ENCODE measurements at places on chromosomes 4 and X.
A peak's percentile ranks its signal among the peaks of the same experiment; 100 is the strongest.

GRCh38 chr4:15395311-15395710 is 32.5 kb upstream of the C1QTNF7 start:
- DNase-seq = no peak

DNA sequence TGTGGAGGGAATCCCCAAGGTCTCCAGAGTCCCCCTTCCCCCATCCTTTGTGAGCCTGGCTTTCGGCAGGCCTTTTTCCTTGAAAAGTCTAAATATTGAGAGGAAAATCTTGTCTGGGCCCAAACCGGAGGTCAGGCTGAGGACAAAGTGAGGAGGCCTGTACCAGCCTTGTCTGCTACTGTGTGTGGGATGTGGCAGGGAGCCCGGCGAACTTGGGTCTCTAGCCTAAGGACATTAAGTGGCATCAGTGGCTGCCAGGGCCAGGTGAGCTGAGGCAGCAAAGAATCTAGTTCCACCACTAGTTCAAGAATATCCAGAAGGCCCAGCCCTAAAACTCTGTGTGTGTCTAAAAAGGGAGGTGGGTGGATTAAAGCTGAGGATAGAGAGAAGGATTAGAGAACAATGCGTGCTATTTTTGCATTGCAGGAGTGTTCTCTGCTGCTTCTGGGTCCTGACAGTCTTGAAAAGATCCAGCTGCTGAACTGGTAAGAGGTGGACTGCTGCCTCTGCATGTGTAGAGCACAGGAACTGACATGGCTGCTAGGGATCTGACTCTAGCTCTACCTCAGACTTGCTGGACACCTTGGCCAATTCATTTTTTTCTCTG is 1.2 kb upstream of the AMER1 start:
- peak; percentile 21 for DNase-seq

DNA sequence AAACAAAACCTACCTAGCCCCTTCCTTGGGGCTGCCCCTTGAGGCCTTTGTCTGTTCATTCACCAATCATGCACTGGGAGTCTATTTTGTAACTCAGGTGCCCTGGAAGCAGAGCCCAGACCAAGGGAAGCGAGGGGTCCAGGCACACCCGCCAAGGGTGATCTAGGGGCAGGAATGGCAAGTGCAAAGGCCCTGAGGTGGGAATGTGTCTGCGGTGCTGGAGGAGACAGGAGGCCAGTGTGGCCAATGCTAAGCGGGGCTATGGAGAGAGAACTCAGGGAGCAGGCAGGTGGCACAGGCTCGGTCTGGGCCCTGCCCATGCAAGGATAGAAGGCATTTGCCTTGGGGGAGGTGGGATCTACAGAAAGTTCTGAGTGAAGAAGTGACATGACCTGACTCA is 3.5 kb upstream of the SH3BP2 start:
- no peak for DNase-seq

DNA sequence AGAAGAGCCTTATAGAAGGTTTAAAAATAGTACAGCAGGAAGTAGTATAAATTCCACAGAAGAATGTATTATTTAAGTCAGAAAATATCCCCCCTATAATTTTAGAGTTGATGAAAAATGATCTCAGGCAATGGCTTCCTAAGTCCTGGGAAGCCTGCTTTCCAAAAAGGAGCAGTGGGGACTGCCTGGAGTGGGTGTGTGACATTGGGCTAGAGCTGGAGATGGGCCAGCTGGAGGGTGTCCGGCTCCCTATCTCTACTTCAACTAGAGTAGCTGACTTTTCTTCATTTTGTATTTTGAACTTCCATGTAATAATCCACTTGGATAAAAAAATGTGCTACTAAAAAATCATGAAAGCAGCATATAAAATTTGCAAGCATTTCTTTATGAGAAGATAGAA is 253.9 kb downstream of the ANK2 start:
- no peak for DNase-seq

- DNase-seq = no peak
Measured at GRCh38 chrX:41449615-41450014, 2.5 kb downstream of the NYX start.

- peak; percentile 19 for DNase-seq
Measured at GRCh38 chr4:77052352-77052751, 23.4 kb downstream of the CCNI start.

DNA sequence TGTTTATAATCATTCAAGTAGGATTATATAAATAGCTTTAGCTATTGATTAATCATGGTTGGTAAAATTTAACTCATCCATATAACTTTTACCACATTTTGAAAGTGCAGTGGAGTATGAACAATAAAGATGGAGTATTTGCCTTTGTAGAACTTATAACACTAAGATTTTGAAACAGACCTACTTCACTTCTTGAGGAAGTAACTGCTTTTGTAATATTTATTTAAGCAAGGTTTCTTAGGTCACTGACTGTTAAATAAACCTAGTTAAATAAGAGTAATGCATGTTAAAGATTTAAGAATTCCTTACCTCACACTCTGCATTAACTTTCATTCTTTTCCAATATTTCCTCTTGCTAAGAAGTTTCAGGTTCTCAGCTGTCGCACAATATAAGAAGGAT is 242.5 kb downstream of the CFAP299 start:
- no peak for DNase-seq

DNA sequence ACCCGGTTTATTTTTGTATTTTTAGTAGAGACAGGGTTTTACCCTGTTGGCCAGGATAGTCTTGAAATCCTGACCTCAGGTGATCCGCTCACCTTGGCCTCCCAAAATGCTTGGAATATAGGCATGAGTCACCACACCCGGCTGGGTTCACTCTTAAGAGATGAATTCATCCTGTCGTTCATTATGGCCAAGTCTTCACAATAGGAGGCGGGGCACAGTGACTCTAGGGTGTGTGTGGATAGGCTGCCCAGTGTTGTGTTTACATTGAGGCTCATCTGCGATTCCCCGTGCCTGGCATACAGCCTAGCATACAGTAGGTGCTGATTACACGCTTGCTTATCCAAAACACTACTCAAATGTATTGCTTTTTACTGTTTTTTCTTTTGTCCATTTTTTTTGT is 41.3 kb upstream of the IGFBP7 start:
- no peak for DNase-seq

- no peak for DNase-seq
Measured at GRCh38 chrX:41604766-41605543, 83.8 kb upstream of the GPR34 start.

DNA sequence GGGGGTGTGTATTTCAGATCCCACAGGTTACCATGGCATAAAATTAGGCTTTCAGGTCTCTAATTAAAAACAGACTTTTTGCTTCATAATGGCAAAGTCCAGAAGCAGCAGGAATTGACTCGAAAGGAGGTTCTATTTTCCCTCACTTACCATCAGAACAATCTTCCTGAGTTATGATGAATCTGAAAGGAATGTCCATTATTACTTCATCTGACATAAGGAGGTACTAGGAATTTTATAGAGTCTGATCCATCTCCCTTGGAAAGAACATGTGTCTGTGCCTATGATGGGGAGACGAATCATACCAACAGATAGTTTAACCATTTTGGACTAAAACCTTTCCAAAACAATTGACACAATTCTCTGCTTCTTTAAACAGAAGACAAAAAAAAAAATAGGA is 206.3 kb upstream of the FGF13 start:
- no peak for DNase-seq

DNA sequence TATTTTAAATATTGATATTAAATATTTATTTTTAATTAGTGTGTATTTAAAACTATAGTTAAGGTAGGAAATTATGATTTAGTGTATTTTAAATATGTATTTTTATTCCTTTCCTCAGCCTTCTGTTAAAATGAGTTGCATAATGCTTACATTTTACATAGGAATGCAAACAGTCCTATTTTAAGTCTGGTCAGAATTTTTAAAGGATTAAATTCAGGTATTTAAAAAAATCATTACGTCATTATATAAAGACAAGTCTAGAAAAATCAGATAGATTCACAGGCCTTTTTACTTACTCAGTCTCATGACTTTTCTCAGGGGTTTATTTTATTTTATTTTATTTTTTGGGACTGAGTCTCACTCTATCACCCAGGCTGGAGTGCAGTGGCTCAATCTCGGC is 50.4 kb upstream of the RPA4 start:
- no peak for DNase-seq

- DNase-seq = no peak
Measured at GRCh38 chr4:4408576-4409335, 21.9 kb downstream of the NSG1 start.

DNA sequence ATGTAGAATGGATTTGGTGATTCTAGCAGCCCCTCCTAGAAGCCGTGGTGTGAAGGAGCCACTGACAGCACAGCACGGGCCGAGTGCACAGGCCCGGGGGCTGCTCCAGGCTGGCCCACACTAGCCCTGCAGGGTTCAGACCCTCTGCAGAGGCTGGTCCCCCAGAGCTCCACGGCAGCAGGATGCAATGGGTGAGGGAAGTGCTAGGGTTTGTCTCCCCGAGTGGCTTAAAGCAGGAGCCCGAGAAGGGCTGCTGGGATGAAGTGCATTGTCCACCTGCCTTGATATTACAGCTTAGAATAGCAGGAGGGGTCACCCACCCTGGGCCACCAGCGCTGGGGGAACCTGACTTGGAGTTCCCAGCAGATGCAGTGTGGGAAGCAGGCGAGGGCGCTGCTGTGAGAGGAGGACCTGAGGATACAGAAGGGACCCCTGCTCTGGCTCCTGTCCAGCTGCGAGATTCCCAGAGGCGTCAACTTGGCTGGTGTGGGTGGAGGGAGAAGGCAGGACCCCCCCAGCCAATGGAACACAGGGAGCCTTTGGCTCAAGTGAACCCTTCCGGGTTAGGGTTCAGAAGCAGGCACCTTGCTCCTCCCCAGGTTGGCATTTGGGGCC is 30.0 kb downstream of the WDR1 start:
- DNase-seq = no peak

- no peak for DNase-seq
Measured at GRCh38 chrX:130801901-130802300, 101.1 kb downstream of the ENOX2 start.

GRCh38 chrX:76127341-76127740 is 45.5 kb upstream of the PBDC1 start:
- no peak for DNase-seq

- DNase-seq = no peak
Measured at GRCh38 chr4:149140841-149141240, 674.8 kb downstream of the IQCM start.

DNA sequence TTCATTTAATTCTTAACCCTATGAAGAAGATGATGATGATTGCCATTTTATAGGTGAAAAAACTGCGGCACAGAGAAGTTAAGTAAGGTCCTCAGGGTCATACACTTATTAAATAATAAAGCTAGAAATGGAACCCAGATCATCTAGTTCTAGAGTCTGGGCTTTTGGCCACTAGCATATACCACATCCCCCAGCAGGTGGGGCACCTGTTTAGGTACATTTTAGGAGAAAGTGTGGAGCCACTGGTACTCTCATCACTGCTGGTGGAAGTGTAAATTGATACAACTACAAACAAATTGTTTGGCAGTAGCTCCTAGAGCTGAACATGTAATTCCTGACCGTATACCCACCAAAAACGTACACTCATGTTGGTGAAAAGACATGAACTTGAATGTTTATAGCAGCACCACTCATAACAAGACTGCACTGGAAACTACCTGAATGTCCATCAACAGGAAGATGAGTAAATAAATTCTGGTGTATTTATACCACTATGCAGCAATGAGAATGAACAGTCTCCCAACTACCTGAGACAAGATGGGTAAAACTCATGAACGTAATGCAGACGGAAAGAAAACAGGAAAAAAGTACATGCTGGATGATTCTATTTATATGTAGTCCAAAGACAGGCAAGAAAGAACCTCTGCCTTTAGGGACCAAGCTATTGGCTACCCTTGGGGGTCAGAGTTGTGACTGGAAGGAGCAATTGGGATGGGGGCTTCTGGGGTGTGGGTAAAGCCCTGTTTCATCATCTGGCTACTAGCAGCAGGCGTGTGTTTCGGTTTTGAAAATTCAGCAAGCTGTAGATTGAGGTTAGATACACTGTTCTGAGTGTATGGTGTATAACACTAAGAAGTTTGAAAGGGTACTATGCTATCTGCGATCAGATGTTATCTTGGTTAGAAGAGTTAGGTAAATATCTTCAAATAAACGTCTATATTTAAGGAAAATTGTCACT is 72.3 kb upstream of the ADGRG2 start:
- DNase-seq = no peak

DNA sequence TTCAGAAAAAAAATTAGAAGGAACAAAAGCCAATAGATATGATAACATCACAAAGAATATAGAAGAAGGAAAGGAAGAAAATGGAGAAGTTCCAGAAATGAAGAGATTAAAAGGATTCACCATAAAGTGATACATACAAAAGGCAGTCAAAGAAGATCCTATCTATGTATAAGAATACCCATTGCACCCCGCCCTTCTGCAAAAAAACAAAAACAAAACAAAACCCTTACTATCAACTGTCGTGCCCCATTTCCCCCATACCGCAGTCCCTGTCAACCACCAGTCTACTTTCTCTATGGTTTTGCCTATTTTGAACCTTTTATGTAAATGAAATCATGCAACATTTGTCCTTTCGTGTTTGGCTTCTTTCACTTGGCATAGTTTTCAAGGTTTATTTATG is 385.6 kb downstream of the PRDM5 start:
- no peak for DNase-seq

DNA sequence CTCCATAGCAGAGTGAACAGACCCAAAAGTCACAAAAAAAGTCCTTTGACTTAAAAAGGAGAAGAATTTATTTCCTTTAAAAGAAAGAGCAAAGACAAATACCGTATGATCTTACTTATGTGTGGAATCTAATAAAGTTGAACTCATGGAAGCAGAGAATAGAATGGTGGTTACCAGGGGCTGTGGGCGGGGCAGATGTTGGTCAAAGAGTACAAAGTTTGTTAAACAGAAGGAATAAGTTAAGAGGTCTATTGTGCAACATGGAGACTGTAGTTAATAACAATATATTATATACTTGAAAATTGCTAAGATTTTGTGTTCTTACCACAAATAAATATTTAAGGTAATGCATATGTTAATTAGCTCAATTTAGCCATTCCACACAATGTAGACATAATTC is 173.3 kb upstream of the S100G start:
- DNase-seq = no peak

GRCh38 chrX:13597874-13598273 is 28.5 kb downstream of the EGFL6 start:
- no peak for DNase-seq

GRCh38 chr4:100289946-100290345 is 99.7 kb upstream of the DDIT4L start:
- no peak for DNase-seq

- DNase-seq = no peak
Measured at GRCh38 chr4:88792268-88792781, 94.7 kb upstream of the NAP1L5 start.

DNA sequence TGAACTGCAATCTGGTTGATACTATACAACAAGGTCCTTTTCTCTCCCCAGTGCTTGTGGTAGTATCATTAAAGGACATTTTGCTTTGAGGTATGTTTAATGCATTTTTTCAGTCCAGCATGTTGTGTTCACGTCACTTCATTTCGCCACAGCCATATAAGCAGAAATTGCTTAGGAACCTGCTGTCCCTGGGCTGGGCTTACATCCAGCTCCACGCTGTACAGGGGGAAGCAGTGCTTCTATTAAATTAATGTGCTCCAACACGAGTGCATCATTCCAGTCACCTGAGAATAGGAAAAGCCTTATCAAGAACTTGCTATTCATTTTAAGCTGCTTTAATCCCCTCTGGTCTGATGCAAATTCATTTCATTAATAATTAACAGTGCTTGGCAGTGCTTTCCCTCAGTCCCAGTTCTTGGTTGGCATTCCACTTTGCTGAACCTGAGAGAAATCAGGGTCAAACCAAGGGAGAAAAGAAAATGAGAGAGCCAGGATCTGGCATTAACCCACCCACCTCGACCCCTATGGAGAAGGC is 47.4 kb upstream of the PTCHD1 start:
- DNase-seq = peak; percentile 65

All from NCI-H524 (cell line).